ENCODE measurements at places on chromosomes 3 and 15.

- no peak for DNase-seq
Observed at GRCh38 chr3:13770170-13771169, 109.4 kb downstream of the WNT7A start.

GRCh38 chr15:31148297-31149087 lies 47.0 kb upstream of the TRPM1 start:
- no peak for DNase-seq

DNA sequence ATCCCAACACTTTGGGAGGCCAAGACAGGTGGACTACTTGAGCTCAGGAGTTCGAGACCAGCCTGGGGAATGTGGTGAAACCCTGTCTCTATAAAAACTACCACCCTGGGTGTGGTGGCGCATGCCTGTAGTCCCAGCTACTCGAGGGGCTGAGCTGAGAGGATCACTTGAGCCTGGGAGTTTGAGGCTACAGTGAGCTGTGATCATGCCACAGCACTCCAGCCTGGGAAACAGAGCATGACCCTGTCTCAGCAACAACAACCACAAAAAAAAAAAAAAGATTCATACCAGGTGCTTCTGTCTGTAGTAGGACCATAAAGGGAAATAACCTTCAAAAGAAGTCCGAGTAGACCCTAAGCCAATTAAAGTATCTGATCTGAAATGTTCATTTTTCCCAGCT lies 94.5 kb downstream of the SERPINI1 start:
- no peak for DNase-seq

DNA sequence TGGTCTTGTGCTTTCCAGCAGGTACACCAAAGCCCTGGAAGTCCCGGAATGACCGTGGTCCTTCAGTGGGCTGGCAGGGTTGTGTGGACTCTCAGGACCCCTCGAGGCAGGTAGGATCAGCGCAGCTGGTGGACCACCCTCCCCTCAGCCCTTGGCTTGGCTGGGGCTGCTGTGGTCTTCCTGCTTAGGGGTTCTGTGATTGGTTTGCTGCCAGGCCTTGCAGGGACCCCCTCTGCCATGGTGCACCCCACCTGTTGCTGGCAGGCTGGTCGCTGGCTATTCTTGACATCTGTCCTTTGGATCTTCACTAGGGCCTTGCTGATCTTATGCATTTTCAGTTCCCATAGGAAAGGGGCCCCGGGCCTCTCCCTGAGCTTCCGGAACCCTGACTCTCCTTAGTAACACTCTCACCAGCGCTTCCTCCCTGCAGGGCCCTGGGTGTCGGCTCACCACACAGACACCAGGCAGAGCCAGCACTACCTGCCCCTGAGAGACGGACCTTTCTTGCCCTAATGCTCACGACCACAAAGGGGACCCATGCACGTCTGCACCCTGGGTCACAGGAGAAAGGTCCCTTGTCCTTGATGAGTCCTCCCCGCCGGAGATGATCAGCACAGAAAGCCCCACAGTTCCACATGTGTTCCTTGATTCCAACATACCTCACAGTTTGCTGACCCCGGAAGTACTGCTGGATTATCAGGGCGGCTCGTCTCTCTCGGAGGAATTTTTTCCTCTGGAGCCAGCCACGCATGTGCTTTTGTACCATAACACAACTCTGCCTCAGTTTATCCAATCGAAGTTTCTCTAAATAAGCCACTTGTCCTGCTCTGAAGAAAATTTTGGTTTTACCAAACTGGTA lies 51.7 kb downstream of the MYO5C start:
- DNase-seq: no peak

- peak; percentile 30 for DNase-seq
Observed at GRCh38 chr15:37921527-37922385, 12.7 kb upstream of the TMCO5A start.

GRCh38 chr3:188421836-188422540 lies 268.0 kb downstream of the LPP start:
- DNase-seq: no peak

DNA sequence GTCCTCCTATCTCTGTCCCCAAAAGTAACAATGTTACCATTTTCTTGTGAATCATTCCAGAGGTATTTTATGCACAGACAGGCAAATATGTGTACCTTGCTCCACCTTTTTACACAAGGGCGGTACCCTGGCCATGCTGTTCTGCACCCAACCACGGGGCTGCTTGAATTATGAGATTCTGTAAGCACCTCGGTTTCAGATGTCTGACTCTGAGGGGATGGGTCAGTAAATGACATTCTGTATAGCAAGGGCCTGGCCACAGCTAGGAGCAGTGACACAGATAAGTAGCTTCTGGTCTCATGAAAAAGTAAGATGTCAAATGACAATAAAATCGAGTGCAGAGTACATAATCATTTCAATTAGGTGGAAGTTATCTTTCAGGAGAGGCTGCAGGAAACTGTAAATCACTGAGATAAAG lies 30.4 kb upstream of the FLNB start:
- DNase-seq: no peak

DNA sequence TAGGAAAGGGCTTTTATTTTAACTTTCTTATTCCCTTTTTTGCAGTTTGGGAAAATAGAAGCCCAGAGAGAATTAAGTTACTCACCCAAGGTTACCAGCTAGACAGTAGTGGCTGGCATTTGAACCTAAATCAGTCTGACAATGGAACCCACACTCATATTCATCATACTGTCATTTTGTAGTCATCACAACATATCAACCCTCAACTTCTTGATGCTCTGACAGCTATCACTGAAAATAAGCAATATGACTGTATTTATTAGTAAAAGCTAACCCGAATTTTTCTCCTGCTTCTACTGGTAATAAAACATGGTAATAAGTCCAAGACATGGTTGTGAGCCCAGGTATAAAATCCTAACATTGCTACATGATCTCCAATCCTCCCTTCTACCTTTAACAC lies 585.8 kb upstream of the UBE2E2 start:
- no peak for DNase-seq

- DNase-seq: no peak
Observed at GRCh38 chr3:111774622-111775021, 84.4 kb upstream of the PHLDB2 start.

DNA sequence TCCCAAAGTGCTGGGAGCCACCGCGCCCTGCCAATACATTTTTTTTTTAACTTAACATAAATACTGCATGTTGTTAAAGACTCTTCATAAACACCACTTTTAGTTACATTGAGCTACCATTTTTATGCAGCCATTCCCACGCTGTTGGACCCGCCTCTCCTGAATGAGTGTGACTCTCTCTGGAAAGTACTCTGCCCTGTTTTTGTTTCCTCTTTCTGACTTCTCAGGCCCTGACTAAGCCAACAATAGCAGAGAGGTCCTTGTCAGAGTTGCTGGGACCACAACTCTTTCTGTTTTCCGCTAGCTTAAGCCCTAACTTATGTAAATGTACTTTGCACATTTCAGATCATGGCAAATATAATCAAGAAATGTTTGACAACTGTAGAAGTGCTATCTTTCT lies 35.2 kb downstream of the PARP15 start:
- DNase-seq: no peak

DNA sequence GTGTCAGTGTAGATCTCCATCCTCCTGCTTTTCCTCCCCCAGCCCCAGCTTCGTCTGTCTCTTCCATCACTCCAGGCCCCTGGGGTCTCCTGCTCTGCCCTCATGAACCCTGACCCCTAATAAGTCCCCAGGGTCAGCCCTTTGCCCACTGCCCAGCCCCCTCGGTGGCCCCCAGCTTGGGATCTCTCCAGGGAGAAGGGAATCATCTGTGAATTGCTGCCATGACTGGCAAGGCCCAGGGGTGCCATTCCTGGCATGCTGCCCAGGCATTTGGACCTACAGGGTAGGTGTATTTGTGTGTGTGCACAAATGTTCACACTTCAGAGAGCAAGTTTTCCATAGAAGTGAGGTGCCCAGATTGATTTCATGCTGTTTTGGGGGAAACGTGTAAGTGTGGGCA lies 5.9 kb upstream of the TBC1D21 start:
- no peak for DNase-seq

- no peak for DNase-seq
Observed at GRCh38 chr3:168548719-168549118, 453.0 kb upstream of the GOLIM4 start.

DNA sequence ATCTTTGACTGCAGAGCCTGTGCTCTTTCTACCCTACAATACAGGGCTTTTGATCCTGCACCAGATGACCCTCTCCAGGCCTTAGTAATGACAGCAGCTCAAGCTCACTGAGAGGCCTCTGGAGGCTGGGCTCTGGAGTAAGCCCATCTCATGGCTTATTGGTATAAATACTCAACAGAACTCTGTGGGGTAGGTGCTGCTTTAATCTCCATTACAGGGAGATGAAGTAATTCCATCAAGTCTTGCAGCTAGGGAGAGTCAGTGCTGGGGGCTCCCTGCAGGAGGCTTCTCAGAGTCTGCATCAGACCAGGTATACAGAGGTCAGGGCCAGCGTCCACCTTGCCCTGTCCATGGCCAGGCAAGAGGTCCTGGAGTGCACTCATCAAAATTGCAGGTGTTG lies 89.2 kb upstream of the SLC6A11 start:
- no peak for DNase-seq

- peak; percentile 37 for DNase-seq
Observed at GRCh38 chr3:188680189-188680588, 491.6 kb upstream of the TPRG1 start.

GRCh38 chr3:143201045-143201444 lies 81.5 kb downstream of the CHST2 start:
- no peak for DNase-seq

- peak; percentile 63 for DNase-seq
Observed at GRCh38 chr3:13452490-13453335, 27.4 kb upstream of the HDAC11 start.

DNA sequence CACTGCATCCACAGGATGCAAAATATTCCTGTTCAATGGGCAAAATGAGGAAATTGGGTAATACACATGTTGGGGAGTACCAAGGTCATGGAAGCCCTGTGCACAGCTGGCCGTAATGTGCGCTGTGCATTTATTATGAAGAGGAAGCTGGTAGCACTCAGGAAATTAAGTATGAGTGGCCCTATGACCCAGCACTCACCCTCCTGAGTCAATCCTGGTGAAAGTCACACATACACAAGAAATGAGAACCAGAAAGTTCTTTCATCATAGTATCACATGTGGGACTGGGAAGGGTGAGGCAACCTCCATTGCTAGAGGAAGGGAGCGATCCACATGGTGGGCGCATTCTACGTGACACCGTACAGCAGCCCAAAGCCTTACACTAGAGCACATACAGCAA lies 11.4 kb upstream of the PRR20G start:
- DNase-seq: no peak

GRCh38 chr3:83863380-83863779 lies 1095.4 kb upstream of the CADM2 start:
- DNase-seq: no peak

GRCh38 chr3:113124256-113124830 lies 87.0 kb upstream of the BOC start:
- no peak for DNase-seq

GRCh38 chr3:122307976-122308375 lies 17.1 kb upstream of the CSTA start:
- no peak for DNase-seq

DNA sequence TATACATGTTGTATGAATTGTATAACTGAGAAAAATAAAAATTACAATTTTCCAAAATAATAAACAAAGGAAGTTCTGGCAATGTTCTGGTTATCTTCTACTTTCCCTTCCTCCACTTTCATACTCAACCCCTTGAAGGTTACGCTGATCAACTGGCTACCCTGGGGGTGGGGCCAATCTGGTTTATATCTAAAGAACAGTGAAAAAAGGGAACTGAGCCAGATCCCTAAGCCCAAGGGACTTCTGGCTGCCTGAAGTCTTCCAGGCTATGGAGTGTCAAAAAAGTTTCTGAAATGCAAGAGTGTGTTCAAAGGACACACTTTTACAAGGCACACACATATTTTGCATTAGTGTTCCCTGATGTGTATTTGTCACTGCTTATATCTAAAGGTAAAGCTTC lies 591.9 kb downstream of the ROBO1 start:
- DNase-seq: peak; percentile 6

DNA sequence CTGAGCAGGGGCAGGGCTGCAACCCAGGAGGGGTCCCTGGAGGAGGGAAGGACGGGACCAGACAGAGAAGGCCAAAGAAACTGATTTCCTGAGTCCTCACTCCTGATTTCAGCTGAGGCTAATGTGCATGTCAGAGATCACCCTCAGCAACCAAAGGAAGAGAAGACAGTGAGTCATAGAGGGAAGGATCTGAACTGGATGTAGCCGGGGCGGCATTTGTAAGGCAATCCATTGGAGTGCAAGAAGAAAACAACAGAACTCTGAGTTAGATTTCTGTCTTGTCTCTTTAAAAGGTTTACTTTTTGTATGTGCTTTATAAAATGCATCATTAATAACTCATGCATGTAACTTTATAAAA lies 105.3 kb upstream of the AGBL1 start:
- no peak for DNase-seq

- no peak for DNase-seq
Observed at GRCh38 chr15:66746231-66746605, 44.2 kb downstream of the SMAD6 start.

DNA sequence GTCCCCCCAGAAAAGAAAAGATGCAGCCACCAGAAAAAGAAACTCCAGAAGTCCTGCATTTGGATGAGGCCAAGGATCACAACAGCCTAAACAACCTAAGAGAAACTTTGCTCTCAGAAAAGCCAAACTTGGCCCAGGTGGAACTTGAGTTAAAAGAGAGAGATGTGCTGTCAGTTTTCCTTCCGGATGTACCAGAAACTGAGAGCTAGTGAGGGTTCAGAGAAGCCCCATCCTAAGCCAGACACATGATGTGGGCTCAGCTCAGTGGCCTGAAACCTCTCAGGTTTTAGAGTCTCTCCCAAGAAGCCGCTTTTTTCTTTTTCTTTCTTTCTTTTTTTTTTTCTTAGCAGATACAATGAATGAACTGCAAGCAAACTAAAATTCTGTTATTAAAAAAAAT lies 7.8 kb downstream of the SLC51B start:
- no peak for DNase-seq

GRCh38 chr15:85625856-85626255 lies 168.9 kb downstream of the KLHL25 start:
- DNase-seq: peak; percentile 94

DNA sequence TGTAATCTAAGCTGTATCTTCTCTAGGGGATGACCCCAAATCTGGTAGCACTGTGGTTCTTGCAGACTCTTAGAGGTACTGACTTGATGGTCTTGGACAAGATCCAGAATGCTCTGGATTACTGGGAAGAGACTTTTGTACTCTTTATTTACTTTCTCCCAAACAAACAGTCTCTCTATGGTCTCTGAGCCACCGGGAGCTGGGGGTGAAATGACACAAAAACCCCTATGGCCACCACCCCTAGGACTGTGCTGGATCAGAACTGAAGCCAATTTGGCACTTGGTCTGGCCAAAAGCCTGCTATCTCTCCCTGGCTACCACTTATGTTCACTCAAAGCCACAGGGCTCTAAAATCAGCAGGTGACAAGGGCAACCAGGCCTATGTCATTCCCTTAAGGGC lies 50.2 kb upstream of the SI start:
- no peak for DNase-seq
